ENCODE measurements at places on chromosomes 11 and 22. TPM values are rescaled to one million over a fixed set of nuclear protein-coding genes. Genes with fewer than 3 reads are reported as not detected.

DNA sequence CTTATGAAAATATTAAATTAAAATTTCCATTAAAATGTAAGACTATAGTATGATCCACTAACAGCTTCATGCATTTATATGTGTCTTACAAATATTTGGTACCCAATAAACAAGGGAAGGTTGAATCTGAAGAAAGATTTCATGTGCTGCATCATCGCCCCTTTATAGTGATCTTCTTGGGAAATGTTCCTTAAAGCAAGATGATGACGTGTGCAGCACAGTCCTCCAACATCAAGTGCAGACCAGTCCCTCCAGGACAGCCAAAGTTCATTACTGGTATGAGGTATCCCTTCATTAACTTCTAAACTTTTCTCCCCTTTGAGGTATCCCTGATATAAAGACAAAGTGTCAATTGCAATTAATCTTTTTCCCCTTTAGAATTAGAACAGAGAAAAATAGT lies 567.0 kb downstream of the METTL15 start:
- DNase-seq, result no peak

ALG9 gene
- 19.1 TPM for total RNA-seq

GRCh38 chr22:32338757-32339156 lies 18.9 kb upstream of the RFPL3 start:
- no peak for DNase-seq

DNA sequence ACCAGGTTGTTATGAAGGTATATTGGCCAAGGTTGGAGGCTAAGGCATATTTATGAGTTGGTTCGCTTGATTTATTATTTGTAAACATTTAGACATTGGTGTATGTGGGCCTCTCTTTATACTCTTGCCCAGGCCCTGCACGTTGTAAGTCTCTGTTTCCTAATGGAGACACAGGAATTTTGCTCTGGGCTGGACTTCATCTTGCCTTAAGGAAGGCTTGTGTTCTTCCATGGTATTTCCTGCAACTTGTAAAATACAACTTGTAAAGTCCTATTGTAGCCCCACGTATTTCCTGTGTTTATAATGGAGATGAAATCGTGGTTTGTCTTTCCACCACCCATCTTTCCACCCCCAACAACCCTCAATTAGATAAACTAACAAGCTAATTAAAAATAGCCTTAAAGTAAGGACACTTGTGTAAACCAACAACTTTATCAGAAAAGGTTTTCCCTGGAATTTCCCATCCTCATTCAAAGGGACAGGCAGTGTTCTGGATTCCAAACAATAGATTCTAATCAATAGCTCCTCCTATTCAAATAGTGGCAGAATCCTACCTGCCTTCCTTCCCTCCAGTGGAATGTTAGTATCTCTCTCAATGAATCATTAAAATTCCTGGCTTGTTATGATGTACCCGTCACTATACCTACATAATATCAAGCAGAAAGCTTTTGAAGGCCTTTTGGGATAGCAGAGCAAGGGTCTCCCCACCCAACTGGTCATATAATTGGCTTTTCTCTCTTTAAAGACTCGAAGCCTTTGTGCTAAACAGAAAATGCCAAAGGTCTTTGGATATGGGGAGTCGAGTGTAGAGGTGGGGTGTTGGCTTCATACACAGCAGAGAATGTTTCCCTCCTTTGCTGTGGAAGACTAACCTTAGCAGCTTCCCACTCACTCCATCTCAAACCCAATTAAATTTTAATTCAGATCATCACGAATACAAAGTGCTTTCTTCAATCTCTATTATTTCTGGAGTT lies 77.1 kb downstream of the UBASH3B start:
- no peak for DNase-seq

PATE2 gene
- 1.3 TPM for total RNA-seq

GRCh38 chr22:31184015-31184414 lies 24.0 kb downstream of the RNF185 start:
- no peak for DNase-seq
